ENCODE measurements at places on chromosomes 6 and 20. TPM values are rescaled to one million over a fixed set of nuclear protein-coding genes. Genes with fewer than 3 reads are reported as not detected.

- H3K4me1 ChIP-seq, result no peaks in the 10 kb centered on the region
- H3K27ac ChIP-seq, result no peak overlapping the region
- H3K36me3 ChIP-seq, result no peaks in the 10 kb centered on the region
- no peak for DNase-seq
Observed at GRCh38 chr6:141460743-141461484, 671.8 kb upstream of the GJE1 start.

GRCh38 chr6:13655700-13656099, 40.6 kb downstream of the NOL7 start:
- H3K27me3 ChIP-seq, result no peaks in the 10 kb centered on the region
- no peak overlapping the region for H3K27ac ChIP-seq
- DNase-seq, result no peak
- H3K4me3 ChIP-seq, result no peak overlapping the region

Gene HCRTR2
- total RNA-seq, result not detected

Gene STX11
- 9.0 TPM for total RNA-seq

DNA sequence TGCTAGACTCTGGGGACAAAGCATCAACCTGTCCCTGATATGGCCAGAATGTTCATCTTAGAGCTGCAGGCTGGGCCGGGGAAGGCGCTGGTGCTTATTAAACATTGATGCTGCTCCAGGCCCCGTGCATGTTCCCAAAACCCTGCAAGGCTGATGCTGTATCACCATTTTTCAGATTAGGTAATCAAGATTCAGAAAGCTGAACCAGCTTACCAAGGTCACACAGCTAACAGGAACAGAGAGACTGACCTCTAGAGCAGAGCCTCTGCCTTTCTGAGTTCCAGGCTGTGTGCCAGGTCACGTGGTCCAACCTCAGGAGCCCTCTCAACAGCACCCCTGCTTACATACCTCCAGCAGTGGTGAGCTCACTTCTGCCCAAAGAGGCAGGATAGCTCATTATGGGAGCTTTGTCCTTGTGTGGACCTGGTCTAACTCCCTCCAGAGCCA, 16.1 kb upstream of the VSTM2L start:
- DNase-seq, result peak; percentile 89
- H3K4me3 ChIP-seq, result no peak overlapping the region
- peaks cover 31% of the 10 kb centered on the region for H3K27me3 ChIP-seq
- no peaks in the 10 kb centered on the region for H3K36me3 ChIP-seq

GRCh38 chr6:131460614-131461000, 112.4 kb upstream of the ARG1 start:
- no peaks in the 10 kb centered on the region for H3K36me3 ChIP-seq
- no peak overlapping the region for H3K27ac ChIP-seq
- no peak for DNase-seq
- no peak overlapping the region for H3K4me3 ChIP-seq

DNA sequence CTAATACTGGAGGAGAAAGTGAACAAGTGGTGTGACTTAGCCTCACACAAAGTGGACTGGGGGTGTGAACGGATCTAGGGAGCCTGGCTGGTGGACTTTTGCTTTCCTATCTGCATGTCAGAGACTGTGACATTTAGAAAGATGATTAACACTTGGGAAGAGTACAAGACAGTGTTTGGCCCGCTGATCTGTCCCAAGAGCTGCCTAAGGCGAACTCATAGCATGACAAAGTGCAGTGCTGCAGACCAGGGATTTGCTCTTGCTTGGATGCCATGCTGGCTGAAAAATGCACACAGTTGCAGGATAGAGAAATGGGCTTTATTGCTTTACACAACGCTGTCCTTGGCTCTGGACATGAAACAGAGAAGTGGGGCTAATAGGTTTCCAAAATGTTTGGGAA, 386.0 kb upstream of the MAN1A1 start:
- H3K27ac ChIP-seq, result no peak overlapping the region
- H3K4me3 ChIP-seq, result no peak overlapping the region
- no peaks in the 10 kb centered on the region for H3K4me1 ChIP-seq
- no peaks in the 10 kb centered on the region for H3K27me3 ChIP-seq
- no peak for DNase-seq
- H3K36me3 ChIP-seq, result no peaks in the 10 kb centered on the region
